Stimulated activated CD8-positive, alpha-beta memory T cell treated with anti-CD3 and anti-CD28 coated beads, Interleukin-7, amount 100 ng/mL, for 1 hour (primary cell): ENCODE measurements at places on chromosomes 4 and X.

DNA sequence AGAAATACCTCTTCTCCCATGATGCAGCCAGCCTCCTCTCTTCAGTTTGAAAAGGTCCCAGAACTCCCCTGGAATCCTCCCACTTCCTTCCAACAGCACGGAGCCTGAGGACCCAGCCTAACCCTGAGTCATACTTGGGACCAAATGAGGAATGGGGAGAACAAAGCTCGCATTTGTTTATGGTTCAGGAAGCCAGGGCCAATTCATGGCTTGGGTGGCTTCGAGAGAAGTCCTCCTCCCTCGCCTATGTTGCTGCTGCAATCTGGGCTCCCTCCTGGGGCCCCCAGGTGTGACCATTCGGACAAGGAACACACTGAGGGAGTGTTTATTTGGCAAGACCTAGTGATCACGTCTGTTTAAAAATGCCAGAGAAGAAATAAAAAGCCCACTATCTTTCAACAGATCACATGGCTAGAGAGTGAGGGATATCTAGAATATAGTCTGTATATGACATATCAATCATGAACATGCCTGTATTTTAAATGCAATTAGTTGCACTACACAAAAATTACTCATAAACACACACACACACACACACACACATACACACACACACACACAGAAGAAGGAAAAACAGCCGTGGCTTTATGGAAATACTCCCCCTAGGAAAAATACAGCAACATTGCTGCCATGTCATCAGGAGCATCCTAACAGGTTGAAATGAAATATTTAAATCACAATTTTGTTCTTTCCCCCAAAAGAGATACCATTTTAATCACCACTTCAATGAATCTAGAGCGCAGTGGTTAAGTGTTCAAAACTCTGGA, 155.7 kb upstream of the MAP3K15 start:
- DNase-seq = no peak

GRCh38 chrX:40773188-40773587, 37.8 kb upstream of the MED14 start:
- DNase-seq = no peak

DNA sequence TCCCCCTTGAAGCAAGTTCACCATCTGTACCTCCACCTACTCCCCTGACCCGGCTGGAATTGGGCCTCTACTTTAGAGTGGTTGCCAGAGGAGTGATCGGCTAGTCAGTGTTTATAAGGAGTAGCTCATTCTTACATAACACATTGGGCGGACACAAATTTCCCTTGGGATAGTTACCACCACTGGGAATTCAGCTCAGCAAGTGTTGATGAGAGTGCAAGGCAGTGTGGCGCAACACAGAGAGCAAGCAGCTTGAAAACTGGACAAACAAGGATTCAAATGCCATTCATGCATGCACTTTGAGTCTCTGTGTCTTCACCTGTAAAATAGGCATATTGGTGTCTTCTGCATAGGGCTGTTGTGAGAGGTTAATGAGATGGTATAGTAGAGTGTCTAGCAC, 92.7 kb downstream of the STK32B start:
- no peak for DNase-seq

GRCh38 chrX:57977992-57978391, 67.7 kb upstream of the ZXDA start:
- DNase-seq = no peak

GRCh38 chr4:76892601-76893000, 5.3 kb downstream of the SOWAHB start:
- no peak for DNase-seq

GRCh38 chr4:151564321-151564720, 155.3 kb downstream of the FHIP1A start:
- no peak for DNase-seq

DNA sequence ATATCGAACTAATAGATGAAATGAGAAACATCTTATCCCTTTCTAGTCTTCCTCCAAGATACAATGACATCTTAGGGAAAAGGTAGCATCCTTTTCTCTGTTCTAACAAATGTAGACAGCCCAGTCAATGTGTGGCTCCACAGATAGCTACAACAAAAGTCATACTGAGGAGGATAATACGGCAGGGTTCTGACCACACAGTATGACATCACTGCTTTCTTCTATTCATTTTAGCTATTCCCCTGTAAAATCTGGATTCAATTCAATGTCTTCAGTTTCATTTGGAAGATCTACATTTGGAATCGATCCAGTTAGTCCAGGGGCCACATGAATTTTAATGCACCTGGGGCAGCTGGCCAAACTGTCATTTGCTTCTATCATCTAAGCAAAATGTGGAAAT, 51.4 kb downstream of the ENOX2 start:
- no peak for DNase-seq

DNA sequence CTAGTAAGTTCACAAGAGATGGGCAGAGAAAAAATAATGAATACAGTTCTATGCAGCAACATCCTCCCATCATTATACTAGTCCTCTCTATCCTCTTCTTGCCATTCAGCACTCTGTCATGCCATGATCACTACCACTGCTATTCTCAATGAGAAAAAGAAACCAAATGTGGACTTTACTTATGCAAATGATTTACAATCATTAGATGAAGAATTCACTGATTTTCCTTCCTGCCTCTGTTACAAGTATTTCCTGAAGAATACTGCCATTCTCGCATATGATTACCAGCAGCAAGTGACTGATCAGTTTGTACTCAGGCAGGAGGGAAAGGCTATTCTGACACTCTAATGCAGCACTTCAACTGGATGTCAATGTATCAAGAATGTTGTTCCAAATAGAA, 50.3 kb downstream of the WDFY3 start:
- DNase-seq = no peak

GRCh38 chrX:13494562-13494961, 74.8 kb upstream of the EGFL6 start:
- no peak for DNase-seq

GRCh38 chr4:74623041-74623440, 171.3 kb downstream of the BTC start:
- DNase-seq = no peak

DNA sequence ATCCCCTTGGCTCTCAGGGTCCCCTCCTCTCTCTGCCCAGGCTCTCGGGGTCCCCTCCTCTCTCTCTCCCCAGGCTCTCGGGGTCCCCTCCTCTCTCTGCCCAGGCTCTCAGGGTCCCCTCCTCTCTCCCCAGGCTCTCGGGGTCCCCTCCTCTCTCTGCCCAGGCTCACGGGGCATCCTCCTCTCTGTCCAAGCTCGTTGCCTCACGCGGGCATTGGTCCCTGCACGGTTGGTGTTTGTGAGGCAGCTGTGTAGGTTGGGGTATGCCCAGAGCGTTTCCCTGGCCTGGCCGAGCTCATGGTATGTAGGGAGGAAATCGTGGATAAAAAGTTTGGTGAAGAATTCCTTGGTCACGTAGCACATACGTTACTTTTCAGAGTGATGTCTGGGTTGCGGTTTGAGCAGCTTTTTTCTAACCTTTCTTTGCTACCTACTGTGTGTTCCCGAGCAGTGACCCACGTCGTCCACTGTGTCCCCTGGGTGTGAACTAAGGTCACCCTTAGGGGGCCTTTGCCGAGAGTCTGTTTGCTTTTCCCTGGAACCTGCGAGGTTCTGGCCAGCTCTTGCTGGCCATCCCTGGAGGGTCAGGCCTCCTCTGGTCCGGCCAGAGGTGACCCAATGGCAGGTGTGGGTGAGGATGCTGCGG, 36.6 kb downstream of the PCGF3 start:
- DNase-seq = no peak

DNA sequence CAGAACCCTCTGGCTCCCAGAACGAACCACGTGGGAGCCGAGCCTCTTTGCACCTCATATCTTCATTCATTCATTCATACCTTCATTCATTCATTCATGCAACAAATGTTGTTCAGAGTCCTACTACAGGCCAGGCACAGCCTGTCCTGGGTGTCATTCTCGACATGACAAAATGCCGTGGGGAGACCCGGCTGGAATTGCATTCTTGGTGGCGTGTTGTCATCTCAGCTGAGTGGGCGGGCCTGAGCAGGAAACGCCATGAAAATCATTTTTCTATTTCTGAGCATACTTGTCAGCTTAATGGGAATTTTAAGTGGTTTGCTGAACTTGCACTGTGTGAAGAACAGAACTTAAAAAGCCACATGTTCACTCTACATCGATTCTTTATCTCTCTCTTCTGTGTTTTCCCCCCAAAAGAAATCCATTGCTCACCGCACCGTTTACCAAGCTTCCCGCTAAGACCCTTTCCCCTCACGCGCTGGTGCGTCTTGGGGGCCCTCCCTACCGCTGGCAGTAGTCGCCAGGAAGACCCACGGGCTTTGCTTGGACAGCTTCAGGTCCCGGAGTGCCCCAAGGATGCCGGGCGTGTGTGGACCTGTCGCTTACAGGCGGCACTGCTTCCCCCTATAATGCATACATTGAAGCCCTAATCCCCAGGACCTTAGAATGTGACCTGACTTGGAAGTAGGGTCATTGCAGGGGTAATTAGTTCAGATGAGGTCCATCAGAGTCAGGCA, 41.6 kb upstream of the HMX1 start:
- DNase-seq = no peak

DNA sequence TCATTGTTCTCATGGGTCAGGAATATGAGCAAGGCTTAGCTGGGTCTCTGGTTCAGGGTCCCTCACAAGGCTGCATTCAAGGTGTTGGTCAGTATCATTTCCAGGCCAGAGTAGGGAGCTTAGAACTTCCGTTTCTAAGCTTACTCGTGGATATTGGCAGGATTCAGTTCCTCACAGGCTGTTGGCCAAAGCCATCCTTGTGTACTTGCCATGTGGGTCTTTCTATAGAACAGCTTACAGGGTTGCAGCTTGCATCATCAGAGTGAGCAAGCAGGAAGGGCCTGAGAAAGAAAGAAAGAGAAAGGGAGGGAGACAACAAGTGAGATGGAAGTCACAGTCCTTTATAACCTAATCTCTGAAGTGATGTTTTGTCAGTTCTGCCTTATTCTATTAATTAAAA, 5.1 kb upstream of the LIMCH1 start:
- DNase-seq = no peak

DNA sequence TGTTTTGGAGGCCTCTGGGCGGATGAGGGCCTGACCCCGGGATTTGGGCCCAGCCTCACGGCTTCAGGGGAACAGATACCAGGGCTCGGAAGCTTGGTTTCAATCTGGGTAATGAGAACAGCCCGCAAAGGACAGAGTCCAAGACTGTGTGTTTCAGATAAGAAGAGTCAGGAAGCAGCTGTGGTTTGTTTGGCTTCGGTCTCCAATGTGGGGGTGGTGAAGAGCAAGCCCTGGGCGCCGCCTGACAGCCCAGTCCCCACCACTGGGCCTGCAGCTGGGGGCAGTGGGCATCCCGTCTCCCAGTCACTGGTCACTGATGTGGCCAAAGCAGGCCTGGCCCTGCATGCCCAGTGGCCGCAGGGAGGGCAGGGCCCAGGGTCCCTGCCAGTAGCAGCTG, 9.1 kb downstream of the WFS1 start:
- DNase-seq = no peak

- DNase-seq = no peak
These were observed 46.8 kb upstream of the FAM9C start for GRCh38 chrX:13091111-13091765.

- DNase-seq = no peak
These were observed 63.5 kb upstream of the PJA1 start for GRCh38 chrX:69228732-69229131.

DNA sequence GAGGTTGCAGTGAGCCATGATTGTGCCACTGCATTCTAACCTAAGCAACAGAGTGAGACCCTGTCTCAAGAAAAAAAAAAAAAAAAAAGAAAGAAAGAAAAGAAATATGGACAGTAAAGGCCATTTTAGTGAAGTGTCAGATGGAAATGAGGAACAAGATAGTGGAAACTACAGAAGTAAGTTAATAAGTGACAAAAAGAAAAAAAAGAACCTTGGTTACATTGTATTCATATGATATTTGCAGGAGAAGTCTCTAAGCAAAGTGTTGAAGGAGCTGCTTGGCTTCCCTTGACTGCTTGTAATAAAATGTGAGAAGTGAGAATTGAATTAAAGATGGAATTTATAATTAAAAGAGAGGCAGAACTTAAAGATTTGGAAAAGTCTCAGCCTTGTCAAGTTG, 73.2 kb downstream of the HOPX start:
- DNase-seq = no peak

DNA sequence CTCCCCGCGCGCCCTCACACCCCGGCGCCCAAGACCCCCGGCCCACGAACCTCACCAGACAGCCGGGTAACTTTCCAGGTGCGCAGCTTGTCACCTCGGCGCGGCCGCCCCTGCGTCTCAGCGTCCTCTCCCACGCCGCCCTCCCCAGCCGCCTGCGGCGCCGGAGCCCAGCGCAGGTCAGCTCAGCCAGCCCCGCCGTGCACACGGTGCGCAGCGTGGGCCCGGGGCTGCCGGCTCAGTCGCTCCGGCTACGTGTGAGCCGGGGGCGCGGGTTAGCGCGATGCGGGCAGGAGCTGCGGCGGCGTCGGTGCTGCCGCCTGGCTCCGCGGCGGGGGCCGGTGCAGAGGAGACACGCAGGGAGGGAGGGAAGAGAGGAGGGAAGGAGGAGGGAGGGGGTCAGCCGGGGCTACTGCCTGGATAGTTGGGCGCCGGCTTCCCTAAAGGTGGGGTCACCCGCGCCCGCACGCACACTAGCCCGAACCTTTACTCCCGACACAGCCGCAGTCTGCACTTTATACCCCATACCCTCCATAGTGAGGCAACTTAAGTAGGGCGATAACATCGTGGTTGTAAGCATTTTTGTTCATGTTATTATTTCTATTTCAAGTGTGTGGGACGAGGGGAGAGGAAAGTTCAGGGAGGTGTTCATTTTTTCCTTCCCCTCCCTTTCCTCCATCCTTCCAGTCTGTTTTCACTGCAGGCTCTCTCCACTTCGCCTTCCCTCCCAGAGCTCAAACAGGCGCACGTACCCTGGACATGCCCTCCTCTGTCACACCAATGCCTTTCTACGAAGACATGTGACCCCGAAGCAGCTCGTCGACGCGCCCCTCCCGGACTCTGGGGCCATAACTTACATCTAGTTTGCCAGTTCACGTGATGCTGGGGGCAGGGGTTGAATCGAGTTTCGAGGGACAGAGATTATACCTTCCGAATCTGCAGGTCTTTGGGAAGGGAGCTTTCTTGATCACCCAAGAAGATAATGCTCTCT, at the start of gene PRKG2:
Gene PRKG2 (minus strand): TSS at position 342 of the 988 bp plus-strand sequence. CDS start 10,175 bp downstream, outside the sequence.
- DNase-seq = no peak

DNA sequence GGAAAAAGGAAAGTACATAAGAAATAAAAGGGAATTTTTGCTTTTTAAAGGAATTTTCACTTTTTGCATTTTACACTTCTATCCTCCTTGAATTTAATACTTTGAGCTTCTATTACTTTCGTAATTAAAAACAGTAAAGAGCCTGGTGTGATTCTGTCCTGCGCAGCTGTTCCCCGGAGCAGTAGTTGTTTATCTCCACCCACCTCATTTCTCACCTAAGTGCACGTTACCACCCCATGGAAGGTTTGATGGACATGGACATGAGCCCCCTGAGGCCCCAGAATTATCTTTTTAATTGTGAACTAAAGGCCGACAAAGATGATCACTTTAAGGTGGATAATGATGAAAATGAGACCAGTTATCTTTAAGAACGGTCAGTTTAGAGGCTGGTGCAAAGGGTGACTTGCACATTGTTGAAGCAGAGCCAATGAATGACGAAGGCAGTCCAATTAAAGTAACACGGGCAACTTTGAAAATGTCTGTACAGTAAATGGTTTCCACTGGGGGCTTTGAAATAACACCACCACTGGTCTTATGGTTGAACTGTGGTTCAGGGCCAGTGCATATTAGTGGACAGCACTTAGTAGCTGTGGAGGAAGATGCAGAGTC, 52.1 kb upstream of the TEX13D start:
- DNase-seq = no peak

- no peak for DNase-seq
These were observed 125.1 kb upstream of the FRG1 start for GRCh38 chr4:189815404-189816192.
